ENCODE measurements at places on chromosomes 2 and 18.

DNA sequence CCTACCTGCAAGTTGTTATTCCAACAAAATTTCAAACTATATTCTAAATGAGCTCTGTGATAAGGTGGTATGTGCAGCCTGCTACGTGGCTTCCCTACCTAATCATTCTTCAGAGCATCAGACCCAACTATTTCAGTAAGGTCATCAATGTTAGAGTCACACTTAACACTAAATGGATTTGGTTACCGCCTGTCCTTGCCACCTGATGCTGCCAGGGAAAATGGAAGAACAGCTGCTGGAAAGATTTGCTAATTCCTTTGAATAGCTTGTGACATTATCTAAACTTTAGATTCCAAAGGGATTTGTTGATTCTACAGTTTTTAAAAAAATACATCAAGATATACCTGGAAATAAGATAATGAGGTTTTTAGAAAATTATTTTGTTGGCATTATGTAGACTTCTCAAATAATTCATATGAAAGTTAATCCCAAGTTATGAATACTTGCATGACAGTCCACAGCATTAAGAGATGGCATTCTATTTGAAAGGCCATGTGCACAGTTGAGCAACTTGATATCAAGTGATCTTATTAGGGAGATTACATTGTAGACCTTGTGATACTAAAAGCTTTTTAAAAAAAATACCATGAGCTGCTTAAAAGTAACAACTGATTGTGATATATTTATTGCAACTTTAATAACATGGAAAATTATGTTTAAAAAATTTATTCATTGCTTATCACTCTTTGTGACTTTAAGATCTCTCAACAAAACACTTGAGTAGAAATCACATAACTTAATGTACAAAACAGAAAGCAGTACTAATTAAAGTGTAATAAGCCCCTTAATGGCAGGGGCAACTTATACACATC lies 98.3 kb upstream of the UGP2 start:
- DNase-seq, result no peak

DNA sequence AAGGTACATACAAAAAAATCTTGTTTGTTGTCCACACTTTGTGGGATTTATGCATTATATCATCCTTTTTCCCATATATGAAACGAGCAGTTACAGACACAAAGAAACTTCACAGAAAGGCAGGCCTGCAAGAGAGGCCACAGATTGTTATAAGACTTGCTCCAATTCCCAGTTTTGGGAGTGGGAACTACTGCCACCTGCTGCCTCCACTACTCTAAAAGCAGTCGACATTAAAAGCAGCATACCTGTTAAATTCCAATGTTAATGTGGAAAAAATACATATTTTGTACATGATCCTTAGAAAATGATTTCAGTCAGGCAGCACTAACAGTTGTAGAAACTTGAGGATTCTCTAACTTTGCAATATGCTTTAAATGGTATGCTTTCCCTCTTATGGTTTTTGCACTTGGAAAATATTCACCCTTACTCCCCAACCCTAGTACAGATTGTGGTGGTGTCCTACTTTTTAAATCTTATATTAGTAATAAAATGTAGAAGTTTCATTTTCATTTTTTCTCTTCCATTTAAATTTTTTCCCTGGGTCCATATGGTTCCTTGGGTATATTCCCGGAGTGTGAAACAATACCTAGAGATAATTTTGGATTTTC lies 37.9 kb downstream of the SLC38A11 start:
- no peak for DNase-seq

DNA sequence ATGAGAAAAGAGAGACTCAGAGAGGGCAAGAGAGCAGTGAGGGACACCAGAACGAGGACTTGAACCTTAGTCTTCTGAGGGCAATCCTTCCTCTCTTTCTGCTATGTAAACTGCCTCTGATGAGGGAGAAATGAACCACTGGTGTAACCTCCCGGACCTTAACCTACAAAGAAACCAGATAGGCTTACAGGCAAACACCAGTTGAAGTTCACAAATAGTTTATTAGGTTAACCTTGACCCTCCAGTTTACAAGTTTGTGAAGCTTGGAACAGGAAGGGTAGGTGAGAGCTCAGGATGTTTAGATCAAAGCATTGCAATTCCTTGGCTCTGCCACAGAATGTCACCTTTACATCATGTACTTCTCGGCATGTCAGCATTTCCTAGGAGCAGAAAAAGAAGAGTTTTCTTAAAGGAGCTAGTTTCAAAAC lies 486.4 kb upstream of the SPRED2 start:
- DNase-seq, result no peak

GRCh38 chr2:199307461-199307860 lies 150.3 kb downstream of the SATB2 start:
- DNase-seq, result no peak

DNA sequence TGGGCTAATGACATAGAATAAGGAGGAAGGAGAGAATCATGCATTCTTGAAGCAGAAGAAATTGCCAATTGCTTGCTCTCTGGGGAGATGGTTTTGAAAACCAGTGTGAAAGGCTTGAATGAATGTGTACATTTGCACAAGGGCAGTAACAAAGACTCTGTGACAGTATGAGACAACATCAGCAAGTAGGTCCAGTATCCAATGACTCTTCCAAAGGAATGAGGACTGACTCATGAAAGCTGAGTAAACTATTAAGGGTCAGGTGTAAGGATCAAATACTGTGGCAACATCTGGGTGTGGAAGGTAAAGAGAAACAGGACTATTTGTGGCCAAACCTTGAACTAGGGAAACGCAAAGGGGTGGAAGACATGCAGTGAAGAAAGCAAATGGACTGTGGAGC lies 886.0 kb upstream of the CHAC2 start:
- no peak for DNase-seq

DNA sequence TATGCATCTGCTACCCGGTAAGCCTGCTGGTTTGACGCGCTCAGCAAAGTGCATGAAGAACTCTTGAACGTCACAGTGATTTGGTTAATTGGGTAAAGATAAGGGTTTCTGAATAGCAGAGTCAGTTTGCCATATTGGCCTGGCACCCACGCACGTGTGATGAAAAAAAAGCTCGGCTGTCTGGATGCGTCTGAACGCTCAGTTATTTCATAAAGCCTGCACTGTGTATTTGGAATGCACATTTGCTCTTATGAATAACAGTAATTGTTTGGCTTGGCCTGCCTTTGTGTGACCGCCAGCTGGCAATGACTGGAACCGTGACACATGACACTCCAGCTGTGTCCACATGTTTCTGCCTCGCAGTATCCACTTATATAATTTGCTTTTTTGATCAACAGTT lies 129.2 kb upstream of the MEIS1 start:
- DNase-seq, result no peak

All from activated T-helper 1 cell treated with anti-CD3 and anti-CD28 coated beads, Interleukin-2, amount 50 U/mL, for 16 hours (primary cell).